Activated CD4-positive, alpha-beta T cell treated with anti-CD3 and anti-CD28 coated beads, Interleukin-2, amount 10 ng/mL, durations not matched to agents 7 days and 5 days (primary cell): ENCODE measurements at places on chromosomes 16 and 17. TPM values are rescaled to one million over a fixed set of nuclear protein-coding genes. Genes with fewer than 3 reads are reported as not detected.

Gene CFDP1
- total RNA-seq = 43.7 TPM

Gene LYZL6
- not detected for total RNA-seq

Gene DOC2B
- total RNA-seq = not detected

Gene HNF1B
- not detected for total RNA-seq

Gene PYY
- total RNA-seq = not detected

Gene LRRC75A
- total RNA-seq = 2.0 TPM

Gene RPGRIP1L
- 4.8 TPM for total RNA-seq

Gene RBFOX1
- total RNA-seq = not detected

Gene EPX
- total RNA-seq = not detected

Gene KRT27
- total RNA-seq = not detected

Gene PMP22
- not detected for total RNA-seq

Gene NOD2
- 3.8 TPM for total RNA-seq

DNA sequence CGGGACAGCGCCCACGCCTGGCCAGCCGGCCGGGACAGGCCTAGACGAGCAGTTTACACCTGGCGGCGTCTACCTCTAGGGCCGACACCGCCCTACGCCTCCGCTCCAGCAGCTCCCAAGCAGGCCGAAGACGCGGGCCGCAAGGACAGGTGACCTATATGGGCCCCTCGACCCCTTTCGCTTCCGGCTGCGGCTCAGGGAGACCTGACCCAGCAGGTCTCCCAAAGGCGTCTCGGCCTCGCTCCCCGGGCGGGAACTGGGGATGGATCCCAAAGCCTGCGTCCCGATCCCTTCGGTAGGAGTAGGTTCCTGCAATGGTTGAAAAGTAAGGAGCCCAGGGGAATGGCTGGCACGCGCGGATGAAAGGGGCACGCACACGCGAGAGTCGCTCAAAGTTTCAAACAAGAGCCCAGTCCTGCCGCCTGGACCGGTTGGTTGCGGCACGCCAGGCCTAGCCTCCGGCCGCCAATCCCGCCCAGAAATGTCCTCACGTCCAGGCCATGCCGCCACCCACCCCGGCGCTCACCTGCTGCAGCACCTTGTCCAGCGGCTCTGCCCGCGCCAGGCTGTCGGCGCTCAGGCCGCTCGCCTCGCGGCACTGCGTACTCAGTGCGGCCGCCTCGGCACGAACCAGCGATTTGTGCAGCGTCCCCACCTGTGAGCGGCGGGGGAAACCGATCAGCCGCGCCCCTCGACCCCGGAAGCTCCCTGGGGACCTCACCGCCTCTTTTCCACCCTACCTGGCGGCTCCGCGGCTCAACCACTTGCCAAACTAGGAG, 630 bp downstream of the ESRP2 start:
- DNase-seq = no peak

GRCh38 chr17:40411821-40412220, 5.9 kb downstream of the TOP2A start:
- no peak for DNase-seq

DNA sequence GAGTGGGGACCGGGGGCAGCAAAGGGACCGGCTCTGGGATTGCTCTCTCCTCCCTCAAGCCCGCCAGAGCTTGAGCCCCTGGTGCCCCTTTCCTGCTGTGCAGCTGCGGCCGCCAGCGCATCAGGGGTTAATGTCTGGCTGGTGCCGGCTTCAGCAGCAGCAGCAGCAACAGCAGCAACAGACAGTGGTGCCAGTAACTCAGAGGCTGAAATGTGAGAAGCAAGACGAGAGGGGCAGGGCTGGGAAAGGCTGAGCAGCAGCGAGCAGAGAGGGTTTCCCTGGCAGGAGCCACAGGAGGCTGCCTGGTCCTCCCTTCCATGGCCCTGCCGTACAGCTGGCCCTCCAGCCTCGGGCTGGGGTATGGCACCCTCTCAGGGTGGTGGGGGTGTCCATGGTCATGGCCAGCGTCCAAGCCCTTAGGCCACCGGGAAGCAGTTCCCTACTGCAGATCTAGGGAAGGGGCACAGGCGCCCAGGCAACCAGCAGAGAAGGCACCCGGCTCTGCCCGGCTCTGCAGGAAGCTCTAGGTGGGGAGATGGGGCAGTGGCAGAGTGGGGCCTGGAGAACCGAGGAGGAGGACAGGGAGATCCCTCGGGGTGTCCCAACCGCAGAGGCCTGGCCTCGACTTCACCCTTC, 21.1 kb upstream of the TFAP4 start:
- DNase-seq = no peak

DNA sequence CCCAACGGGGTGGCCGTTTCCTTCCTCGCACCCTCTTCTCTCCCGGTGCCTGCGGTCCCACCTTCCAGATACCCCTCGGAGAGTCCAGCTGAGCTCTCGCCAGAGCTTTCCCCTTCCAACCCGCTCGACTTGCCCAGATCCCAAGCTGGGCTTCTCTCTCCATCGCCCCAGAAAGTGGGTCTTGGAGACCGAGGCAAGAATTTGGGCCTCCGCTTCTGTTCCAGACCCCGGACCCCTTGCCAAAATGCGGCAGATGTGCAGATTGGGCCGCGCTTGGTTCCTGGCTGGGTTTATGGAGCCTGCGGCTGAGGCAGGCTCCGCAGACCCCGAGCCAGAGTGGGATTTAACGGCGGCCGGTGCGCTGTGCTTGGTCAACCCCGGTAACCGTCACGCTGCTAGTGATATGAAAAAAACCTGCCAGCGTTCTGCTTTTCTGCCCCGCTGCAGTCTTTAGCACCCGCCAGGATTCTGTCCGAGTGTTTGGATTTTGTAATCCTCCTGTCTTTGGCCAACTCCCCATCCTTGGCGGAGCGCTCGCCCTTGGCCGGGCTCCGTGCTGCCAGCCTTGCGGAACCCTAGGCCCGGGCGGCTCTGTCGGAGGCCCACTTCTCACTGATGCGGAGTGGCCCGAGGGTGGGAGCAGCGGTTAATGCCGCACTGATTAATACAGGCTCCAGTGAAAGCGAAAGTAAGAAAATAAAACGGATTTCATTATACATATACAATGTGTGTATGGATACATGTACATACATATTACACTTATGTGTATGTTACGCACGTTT, 754 bp upstream of the SLFN11 start:
- peak; percentile 42 for DNase-seq

GRCh38 chr17:1122533-1123392, 57.0 kb downstream of the ABR start:
- peak; percentile 86 for DNase-seq

GRCh38 chr16:49750341-49751000, 105.4 kb downstream of the ZNF423 start:
- no peak for DNase-seq

GRCh38 chr16:89956505-89957215, 8.1 kb downstream of the DEF8 start:
- no peak for DNase-seq

DNA sequence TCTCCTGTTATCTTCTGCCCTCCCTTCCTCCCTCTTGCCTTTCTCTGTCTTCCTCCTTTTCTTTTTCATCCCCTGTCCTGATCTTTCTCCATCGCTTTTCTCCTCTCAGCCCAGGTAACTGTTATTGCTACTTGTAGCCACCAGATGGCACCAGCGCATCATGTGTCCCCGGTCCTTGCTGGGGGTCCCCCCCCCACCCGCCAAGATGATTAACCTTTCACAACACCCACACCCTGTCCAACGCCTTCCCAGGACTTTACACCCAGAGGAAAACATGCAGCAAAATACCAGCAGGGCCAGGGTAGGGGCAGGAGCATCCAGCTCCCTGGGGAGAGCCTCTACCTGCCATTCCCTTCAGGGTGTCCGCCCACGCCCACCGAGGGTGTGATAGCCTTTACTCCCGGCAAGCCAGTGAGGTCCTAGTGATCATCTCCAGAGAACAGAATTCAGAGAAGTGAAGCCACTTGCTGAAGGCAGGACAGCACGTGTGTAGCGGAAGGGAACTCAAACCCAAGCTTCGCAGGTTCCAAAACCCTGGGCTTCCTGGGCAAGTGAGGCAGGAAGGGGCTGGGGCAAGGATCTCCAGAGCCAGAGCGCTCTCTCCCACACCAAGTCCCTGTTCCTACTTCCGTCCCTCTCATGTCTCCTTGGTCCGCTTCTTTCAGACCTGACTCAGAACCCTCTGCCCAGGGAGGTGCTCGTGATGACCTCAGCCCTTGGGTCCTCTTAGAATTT, 13.4 kb upstream of the TAC4 start:
- DNase-seq = peak; percentile 57

DNA sequence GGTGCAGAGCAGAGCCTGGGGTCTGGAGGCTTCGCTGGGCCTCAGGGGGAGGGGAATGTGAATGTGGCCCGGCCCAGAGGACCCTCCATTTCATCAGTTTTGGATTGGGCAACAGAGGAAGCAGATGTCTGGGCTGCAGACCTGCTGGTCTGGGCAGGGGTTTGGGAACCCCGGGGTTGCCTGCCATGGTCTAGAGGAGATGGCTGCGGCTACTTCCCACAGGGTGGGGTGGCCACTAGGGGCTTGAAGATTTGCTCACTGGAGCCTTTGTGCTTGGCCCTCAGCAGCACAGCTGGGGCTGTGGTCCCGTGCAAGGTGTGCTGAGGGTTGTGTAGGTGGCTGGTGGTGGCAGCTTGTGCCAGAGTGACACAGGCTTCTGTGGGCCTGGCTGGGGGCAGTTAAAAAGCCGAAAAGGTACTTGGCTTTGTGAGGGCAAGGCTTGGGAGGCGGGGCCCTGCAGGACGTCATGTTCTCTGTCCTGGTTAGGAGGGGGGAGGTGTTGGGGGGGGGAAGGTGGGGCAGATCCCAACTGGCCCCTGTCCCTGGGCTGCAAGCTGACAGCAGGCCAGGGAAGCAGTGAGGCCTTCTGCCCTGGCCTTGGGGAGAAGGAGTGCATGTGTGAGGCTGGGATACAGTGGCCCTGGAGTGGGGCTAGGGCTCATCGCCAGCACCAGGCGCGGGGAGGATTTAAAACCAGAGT, 98.0 kb downstream of the KPNA2 start:
- no peak for DNase-seq

GRCh38 chr16:55411231-55411630, 67.8 kb upstream of the MMP2 start:
- no peak for DNase-seq

GRCh38 chr16:76959166-76959565, 231.8 kb upstream of the MON1B start:
- DNase-seq = no peak

DNA sequence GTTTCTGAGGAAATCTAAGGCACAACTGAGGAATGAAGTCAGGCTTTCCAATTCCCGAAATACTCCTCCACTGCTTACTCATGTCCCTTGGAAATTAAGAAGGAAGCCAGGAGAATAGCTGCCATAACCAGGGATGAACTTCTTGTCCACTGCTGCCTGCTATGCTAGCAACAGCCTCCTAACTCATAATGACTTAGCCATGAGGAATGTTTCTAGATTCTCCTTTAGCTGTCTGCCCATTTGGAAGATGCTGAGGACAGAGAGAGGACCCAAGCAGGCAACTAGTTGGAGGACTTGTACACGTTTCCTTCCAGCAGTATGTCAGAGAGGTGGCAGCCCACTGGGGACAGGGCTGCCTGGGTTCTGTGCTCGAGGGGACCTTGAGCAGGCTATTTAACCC, 939 bp upstream of the CCL2 start:
- DNase-seq = no peak

DNA sequence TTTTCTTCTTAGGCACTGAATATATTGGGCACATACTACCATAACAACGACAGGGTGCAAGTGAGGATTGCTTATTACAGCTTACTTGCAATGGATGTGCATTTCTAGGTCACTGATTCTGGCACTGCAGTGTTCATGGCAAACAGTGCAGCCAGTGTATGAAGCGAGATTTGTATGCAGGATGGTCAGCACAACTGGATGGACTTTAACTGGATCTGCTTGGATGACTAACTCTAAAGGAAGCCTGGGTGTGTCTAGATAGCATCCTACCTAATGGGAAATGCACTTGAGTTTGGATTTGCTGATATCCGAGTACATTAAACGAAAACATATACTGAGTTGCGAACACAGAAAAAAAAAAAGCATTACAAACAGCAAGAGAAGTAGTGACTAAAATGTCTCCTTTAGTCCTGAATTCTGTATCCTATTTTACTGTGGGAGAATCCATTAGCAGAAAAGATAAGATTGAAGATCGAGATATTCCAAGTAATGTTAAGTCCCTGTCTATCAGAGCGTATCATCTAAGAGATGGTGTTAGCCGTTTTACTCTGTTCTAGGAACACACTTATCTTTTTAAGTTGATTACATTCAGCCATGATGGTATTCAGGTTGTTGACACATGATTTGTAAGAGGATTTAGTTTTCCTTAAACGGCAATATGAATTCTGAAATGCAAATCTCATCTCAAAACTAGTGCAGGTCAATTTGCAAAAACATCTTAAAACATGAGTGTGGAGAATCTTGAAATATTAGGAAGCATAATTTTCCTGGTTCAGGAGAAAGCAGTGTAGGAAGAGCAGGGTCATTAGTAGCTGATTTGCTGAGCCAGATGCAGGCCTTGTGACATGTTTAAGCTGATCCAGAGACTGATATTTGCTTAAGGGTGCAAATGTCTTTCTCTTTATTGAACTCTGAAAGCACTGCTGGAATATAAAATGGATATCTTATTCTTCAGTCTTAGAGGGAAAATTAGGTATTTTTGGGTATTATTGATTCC, 142.6 kb upstream of the CPHXL start:
- DNase-seq = no peak

GRCh38 chr16:90020838-90021382, 1.7 kb upstream of the DBNDD1 start:
- DNase-seq = no peak

DNA sequence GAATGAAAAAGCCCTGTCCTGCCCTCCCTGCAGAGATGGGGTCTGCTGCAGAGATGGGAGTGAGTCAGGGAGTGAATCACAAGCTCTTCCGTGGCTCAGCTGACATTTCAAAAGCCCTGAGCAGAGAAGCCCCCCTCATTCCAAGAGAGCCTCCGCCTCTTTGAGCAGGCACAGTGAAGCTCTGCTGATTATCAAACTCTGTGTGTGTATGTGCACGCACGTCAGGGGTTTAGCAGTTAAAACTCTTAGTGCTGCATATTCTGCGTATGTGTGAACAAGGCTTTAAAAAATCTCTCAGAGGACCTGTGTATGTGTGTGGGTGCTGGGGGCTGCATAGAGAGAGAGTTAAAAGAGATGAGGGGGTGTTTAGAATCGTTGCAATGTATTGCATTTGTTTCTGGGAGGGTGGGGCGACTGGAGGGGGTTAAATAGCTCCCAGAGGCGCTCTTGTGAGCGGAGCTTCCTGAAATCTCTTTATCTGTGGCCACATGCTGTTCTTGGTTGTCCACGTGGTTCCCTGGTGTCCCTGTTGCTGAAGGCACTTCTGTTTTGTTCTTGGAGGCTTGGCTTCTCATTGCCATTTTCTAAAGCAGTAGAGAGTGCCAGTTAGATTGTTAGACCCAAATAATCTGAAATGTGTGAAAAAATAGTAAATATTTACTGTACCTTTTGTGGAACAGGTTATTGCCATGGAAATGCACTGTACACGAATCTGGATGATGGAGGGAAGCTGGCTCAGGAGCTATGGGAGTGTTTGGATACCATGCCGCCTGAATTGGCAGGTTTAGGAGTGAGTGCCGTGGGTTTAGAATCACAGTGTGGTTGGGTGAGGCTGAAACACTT, 116.6 kb downstream of the PRKCB start:
- no peak for DNase-seq

GRCh38 chr17:67285360-67285759, 40.4 kb upstream of the HELZ start:
- DNase-seq = no peak

GRCh38 chr17:2406271-2406902, 5.5 kb upstream of the MNT start:
- DNase-seq = no peak

GRCh38 chr17:6011206-6011605, 59.0 kb upstream of the WSCD1 start:
- DNase-seq = no peak

- DNase-seq = no peak
Measured at GRCh38 chr16:58440131-58440530, 47.9 kb downstream of the GINS3 start.

- no peak for DNase-seq
Measured at GRCh38 chr16:81094771-81095251, 1.4 kb downstream of the GCSH start.
